ENCODE measurements at places on chromosomes 1 and 21.
A peak's percentile ranks its signal among the peaks of the same experiment; 100 is the strongest.

GRCh38 chr21:45080639-45081414, 6.4 kb downstream of the ADARB1 start:
- no peak for DNase-seq

DNA sequence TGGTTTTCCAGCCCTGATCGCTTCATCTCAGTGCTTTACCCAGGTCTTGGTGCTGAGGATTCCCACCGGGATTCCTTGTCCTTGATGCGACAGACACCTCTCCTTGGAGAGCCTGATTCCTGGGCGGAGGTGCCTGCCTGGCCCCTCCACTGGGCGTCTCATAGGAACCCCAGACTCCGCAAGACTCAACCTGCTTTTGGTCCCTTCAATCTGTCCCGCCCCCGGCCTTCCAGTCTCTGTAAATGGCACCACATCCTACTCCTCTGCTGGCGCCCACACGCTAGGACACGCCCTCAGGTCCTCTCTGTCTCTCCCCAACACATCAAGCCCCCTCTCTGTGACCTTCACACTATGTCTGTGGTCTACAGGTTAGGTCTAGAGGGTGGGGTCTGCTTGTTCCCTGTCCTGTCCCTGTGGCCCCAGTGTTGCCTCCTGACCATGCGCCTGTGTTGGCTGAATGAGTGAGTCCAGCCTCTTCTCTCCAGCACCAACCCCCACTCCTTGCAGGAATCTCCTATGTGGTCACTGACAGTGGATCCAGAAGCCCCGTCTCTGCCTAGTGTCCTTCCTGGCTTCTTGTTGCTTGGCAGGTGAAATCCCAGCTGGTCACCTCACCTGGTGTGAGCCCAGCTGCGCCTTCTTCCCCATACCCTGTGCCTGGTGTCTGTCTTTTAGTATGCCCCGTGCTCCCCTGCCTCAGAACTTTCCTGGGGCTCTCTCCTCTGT, 119.7 kb upstream of the C1orf174 start:
- DNase-seq, result no peak

DNA sequence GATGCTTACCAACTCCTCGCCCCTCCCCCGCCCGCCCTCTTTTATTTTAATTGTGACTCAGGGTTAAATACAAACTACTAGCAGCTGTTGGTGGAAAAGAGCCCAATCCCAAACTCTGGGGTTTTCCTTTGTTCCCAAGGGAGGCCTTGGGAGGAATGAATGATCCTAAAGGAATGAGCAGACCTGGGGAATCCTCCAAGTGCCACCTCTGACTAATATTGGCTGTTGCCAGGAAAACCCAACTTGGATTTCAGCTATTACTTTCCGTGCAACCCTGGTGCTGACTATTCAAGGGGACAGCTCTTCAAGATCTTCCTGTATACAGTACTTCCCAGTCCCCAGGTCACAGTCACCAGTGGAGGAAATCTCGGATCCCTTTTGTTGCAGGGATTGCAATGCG, 1.3 kb upstream of the S100A10 start:
- peak; percentile 66 for DNase-seq

DNA sequence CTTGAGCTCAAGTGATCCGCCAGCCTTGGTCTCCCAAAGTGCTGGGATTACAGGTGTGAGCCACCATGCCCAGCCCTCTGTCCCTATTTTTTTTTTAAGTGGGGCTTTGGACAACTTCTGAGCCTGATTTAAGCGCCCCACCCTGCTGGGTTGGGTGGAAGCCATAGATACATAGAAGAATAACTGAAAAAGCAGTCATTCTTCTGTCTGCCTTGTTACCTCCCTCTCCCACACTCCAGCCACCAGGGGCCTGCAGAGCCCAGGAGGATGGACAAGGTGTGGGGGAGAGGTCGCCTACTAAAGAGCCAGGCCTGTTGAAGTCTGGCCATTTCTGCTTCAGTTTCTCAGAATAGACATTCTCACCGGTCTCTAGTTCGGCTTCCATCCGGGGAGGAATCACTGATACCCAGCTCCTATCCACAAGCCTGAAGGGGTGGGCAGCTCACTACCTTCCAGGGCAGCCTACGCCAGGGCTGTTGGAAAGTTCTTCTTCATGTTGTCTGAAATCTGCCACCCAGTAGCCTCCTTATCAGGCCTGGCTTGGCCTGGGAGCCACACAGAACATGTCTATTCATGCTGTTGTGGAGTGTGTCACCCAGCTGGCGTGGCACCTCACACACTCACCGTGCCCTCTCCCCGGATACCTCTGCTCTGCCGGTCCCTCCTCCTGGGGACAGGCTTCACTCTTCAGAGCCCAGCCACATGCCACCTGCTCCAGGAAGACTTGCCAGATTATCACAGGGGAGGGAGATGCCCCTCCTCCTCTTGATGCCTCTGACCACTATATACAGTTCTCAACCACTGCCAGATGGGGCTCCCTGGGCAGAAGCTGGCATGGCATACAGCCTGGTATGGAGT, 27.7 kb downstream of the KNCN start:
- DNase-seq, result no peak

- DNase-seq, result no peak
Measured at GRCh38 chr1:67342076-67342890, 34.6 kb downstream of the IL12RB2 start.

GRCh38 chr1:61173118-61173517, 90.8 kb downstream of the NFIA start:
- no peak for DNase-seq

- peak; percentile 5 for DNase-seq
Measured at GRCh38 chr1:57770772-57771171, 346.9 kb upstream of the DAB1 start.

- no peak for DNase-seq
Measured at GRCh38 chr1:212825798-212826452, 21.5 kb downstream of the SPATA45 start.

- no peak for DNase-seq
Measured at GRCh38 chr1:158830074-158830677, 975 bp upstream of the MNDA start.

- no peak for DNase-seq
Measured at GRCh38 chr1:209157546-209158249, 425.8 kb upstream of the CAMK1G start.

DNA sequence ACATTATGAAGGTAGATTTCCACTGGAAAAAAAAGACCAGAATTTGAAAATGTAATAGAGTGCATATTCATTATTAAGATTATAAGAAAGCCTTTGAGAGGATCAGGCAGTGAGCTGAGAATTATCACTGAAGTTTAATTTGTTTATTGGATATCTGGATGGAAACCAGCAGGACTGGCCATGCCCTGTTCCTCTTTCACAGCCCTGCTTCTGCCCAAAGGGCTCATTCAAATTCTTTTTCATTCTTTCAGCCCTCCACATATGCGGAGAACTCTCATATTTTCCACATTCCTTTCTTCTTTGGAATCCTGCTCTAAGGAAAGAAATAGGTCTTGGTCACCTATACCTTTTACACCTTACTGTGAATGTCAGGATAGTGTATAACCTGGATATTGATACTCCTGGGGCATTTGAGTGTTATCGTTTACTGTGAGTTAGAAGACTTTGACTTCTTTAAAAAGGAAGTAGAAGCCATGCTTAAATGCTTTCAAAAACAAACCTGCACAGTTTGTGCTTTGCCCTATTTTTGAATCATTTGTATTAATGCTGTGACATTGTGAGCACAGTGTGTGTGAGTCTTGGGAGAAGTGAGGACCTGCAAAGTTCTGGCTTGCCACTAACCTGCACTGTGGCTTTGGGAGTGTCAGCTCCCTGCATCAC, 35.5 kb downstream of the ST6GALNAC3 start:
- DNase-seq, result no peak

GRCh38 chr1:194658090-194658439, 1471.7 kb upstream of the B3GALT2 start:
- no peak for DNase-seq

DNA sequence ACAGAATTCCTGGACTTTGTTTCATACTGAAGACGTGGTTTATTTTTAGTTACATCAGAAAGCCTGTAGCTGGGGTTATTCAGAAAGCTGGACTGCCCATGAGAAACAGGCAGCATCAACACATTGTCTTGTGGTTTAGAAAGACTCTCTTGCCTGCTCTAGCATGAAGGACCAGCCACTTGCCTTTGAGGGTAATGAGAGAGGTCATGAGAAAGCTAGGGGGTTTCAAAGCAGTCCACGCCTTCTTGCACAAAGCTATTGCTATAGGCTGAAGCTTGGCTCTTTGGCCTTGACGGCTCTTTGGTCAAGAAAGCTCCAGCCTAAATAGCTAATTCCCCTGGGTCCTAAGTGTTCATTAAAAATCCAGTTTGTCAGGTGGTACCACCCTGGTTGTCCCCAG, 208.1 kb downstream of the PRDM2 start:
- DNase-seq, result no peak

- no peak for DNase-seq
Measured at GRCh38 chr1:48671578-48671977, 105.1 kb downstream of the BEND5 start.

- DNase-seq, result no peak
Measured at GRCh38 chr1:1839311-1839965, 51.4 kb downstream of the GNB1 start.

- DNase-seq, result no peak
Measured at GRCh38 chr1:91870322-91870721, 15.6 kb downstream of the TGFBR3 start.

- DNase-seq, result no peak
Measured at GRCh38 chr1:1048765-1049164, 25.3 kb downstream of the RNF223 start.

- no peak for DNase-seq
Measured at GRCh38 chr1:181174861-181175260, 86.4 kb downstream of the IER5 start.

DNA sequence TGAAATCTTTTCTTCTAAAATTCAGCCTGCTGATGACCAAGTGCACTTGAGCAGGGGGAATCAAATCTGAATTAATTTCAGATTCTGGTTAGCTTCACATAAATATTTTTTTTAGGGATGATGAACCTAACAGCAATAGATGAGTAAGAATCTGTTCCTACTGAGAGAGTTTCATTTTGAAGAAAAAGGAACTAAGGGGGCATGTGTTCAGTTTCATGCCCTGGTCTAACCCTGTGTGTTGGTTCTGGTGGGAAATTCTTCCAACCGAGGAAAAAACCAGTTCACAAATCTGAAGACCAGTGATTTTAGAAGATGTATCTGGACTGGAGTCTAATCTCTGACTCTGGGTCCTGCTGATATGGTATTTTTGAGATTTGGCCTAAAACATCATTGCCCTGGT, 13.7 kb downstream of the SELL start:
- DNase-seq, result no peak

DNA sequence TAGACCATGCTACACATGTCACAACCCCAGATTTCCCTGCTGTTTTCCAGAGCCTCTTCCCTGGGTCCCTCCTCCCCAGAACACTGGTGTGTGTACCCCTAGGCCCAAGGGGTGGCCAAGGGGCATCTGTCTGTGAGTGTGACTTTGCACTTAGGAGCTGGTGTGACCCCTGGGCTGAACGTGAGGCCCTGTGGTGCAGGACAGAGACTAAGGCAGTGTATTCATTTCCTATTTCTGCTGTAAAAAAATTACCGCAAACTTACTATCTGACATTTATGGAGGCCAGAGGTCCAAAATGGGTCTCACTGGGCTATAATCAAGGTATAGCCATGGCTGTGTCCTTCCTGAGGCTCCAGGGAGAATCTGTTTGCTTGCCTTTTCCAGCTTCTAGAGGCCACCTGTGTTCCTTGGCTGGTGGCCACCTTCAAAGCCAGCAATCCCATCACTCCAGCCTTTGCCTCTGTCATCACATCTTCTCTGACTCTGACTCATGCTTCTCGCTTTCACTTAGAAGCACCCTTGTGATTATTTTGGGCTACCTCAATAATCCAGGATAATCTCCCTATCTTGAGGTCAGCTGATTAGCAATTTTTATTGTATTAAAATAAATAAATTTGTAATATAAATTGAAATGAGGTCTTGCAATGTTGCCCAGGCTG, 24.0 kb upstream of the ELOA start:
- no peak for DNase-seq

DNA sequence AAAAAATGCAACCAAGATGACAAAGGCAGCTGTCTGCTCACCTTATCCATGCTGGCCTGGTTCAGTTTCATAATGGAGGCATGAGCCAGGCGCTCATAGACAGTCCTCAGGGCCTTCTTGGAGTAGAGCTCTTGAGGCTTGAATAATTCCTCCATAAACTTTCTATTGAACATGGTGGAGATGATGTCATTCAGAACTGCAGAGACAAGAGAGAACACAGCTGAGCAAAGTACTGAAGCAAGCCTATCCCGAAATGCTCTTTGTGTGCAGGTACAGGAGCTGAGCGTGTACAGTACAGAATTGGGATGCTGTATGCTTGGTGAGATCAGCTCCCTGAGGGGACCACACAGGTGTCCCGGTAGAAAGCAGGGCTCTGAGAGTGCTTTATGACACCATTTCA, 11.5 kb downstream of the OSCP1 start:
- DNase-seq, result no peak

- DNase-seq, result no peak
Measured at GRCh38 chr1:215584389-215584788, 17.3 kb downstream of the KCTD3 start.

DNA sequence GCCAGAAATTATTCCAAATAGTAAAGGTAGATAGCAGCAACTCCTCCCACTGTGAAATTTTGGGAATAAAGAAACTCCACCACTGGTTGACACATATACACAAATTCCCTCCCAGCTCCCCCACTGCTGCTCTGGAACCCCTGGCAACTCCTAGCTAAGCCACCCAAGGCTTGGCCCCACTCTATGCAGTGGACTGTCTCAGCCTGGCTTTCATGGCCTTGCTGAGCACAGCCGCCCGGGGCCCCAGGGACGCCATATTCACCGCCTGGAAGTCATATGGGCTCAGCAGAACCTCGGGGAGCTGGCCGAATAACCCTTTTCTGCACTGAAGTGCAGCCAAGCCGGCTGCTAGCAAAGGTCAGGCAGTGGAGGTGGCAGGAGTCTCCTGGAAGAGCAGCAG, 15.4 kb upstream of the RBM34 start:
- no peak for DNase-seq

GRCh38 chr21:38531591-38531990, 33.3 kb upstream of the ERG start:
- DNase-seq, result no peak

DNA sequence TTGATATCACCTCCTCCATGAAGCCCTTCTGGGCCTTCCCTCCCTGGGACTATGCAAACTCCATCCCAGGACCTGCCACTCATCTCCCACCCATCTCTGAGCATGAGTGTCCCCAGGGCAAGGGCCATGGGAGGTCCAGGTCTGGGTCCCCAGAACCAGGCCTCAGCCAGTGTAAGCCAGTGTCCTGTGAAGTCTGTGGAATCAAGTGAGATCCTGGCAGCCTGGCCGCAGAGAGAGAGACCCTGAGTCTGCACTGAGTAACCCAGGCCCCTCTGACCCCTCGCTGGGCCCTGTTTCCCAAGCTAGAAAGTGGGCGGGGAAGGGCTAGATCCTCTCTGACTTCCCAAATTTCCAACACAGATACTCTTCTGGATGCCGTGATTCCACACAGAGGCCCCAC, 132.7 kb downstream of the DMRTB1 start:
- no peak for DNase-seq

Data from dermis microvascular lymphatic vessel endothelial cell (primary cell).